Hematopoietic multipotent progenitor cell treated with erythropoietin and hydrocortisone succinate and interleukin-3 and kit ligand, for 8 days (in vitro differentiated cells): ENCODE measurements at places on chromosomes 1 and 21.

DNA sequence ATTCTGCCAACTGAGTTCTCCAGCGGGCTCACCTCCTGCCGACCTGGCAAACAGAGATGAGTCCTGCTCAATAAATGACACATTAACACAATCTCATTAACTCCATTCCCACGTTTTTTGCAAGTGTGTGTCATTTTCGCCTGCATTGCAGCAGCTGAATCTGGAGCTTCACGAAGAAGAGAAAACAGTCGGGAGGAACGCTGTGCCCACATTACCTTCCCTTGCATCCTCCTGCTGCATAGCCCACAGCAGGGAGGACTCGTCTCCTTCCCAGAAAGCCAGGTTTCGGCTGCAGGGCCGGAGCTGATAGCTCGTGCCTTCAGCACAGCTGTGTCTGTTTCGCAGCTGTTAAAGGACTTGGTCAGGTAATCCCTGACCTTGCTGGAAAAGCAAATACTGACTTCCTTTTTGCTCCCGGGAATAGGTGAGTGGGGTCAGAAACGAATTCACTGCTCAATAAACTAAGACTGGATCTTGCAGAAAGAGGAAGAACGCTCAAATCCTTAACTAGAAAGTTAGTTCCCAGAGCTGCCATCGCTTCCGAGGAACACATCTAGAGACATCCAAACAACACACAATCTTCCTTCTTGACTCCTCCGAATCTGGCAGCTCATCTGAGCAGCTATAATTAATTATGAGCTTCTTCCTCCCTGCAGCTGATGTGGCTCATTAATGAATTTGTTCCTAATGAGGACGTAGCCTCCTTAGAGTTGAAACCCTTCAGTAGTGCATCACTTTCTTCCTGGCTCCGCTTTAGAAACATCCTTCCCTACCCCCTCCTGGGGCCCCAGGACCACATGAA, 33.0 kb downstream of the KANK4 start:
- DNase-seq, result no peak

- no peak for DNase-seq
Measured at GRCh38 chr1:239833723-239834122, 258.0 kb upstream of the FMN2 start.

DNA sequence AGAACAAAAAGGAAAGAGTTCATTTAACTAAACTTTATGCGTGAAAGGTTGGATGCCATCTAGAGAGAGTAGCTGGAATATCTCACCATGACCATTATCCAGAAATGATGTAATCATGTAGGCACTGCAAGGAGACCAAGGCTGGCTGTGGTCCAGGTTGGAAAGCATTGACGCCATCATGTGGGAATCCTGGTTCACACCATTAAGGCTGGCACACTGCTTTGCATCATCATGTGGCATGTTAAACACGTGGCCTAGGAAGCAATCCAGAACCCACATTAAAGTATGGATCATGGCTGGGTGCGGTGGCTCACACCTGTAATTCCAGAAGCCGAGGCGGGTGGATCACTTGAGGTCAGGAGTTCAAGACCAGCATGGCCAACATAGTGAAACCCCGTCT, 4.3 kb downstream of the ADAMTS1 start:
- DNase-seq, result no peak

DNA sequence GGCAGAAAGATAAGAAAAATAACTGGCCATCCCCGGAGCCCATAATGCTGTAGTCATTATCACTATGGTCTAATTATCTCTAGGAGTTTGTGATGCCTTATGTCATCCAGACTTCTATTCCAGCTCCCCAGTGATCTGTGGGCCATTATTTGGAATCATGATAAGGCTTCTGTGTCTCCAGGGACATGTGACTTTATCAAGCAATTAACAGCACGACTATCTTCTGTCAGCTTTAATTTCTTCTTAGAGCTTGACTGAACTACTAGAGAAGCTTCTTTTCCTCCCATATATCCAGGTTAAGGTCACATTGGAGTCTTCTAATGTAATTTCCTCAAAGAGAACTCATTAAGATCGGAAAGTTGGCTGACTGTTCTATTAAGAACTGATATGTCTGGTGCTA, 100.4 kb downstream of the LHX8 start:
- no peak for DNase-seq

- no peak for DNase-seq
Measured at GRCh38 chr1:76759950-76760349, 107.3 kb upstream of the ST6GALNAC5 start.

DNA sequence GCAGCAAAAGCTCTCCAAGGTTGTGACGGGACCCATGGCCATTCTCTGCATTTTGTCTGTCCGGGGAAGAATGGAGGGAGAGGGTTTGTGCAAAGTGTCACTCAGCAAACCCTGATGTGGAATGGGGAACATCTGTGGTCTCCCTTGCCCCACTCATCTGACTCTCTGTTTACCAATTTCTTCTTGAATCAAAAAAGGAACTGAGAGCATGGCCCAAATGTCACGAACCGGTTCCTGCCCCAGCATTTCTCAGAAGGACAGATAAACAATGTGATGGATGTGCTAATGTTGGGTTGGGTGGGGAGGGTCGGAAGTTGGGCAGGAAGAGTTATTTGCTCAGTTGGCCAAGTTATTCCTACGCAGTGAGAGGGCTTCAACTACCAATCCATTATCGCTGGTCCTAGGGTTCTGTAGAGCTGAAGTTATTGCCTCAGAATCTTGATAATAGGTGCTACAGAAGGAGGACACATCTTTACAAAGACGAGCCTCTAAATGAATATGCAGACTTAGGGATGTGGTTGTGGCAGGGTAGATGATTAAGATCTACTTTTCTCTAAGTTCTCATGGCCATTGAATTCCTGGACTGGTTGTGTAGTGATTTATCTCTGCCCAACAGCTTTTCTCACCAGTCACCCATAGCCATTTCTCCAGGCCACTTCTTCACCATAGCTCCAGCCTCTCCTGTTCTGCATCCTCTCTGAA, 9.6 kb upstream of the DUSP12 start:
- DNase-seq, result no peak

DNA sequence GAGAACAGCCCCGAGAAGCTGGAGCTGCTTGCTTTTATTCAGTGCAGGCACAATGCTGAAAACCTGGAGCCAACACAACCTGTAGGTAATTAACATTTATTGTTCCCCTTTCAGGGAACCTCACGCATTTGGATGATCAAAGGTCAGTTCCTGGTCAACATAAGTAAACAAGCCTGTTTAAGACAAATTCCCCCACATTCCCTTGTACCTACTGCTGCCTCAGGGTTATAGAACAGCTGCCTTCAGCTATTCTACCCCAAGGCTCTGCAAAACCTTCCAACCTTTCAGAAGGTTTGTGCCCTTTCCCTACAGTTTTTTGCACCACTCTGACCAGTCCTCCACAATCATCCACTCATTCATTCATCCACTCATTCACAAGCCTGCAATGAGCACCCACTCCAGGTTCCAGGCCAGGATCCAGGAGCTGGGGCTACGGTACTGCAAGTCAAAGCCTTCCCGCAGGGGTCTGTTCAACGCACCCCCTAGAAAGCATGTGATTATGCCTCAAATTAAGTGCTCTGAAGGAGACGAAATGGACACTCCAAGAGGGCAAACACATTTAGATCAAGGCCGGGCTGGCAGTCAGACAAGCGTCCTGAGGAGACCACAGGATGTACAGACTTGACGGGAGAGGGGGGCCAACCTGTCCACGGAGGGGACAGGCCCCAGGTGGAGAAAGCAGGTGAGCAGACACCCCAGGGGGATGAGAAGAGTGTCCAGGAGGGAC, 683.9 kb downstream of the MATN1 start:
- DNase-seq, result no peak

- no peak for DNase-seq
Measured at GRCh38 chr1:153567621-153568366, 2.1 kb upstream of the S100A2 start.
